Naive thymus-derived CD8-positive, alpha-beta T cell (primary cell): ENCODE measurements at places on chromosomes 11 and 22. TPM values are rescaled to one million over a fixed set of nuclear protein-coding genes. Genes with fewer than 3 reads are reported as not detected.

DNA sequence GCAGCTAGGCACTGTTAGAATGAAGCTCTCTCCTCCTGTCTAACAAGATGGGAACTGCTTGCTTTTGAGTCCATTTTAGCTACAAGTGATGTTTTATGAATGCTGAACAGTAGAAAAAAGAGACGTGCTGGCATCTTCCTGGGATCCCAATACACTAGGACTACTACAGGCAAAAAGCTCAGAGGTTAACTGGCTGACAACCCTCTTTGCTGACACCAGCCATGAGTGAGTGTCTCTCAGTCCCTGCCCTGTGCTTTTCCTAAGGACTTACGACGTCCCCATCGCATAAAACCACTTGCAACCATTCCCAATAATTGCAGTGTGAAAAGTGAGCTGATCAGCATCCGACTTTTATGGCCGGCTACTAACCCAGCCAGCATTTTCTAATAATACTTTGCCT, 213.5 kb downstream of the NTM start:
- DNase-seq, result no peak

DNA sequence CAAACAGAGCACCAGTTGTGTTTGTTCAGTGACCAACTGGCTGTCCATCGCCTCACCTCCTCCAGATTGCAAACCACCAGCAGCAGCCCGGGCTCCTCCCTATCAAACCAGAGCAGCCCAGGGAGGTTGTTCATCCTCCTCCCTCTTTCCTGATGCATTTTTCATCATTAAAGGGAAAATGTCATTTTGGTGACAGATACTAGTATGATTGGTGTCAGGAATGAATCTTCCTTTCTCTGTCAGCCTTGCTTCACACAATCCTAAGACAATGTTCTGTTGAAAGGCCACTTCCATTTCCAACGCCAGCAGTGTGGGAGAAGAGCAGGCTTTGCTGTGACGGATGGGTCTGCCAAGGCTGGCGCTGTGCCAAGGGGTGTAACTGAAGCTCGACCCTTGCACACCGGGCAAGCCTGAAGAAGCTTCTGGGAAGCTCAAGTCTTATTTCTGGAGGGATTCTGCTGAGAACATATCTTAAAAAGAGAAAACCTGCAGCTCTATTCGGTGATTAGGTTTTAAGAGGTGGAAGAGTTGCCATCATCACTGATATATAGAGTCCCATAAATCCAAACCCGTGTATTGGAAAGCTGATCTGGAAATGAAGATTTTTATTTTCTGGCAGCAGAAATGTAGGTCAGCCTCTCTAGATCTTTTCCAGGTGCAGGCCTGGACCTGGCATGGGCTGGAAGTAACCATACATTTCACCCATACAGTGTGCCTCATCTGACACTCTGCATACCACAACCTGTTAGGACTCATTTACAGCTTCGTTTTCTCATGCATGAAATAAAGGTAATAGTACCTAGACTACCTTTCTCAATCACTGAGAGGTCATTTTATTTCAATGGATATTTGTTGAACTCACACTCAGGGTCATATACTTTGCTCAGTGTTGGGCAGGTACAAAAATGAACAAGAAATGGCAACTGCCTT, 524.5 kb downstream of the NTM start:
- DNase-seq, result no peak

The LRRN4CL gene
- not detected for total RNA-seq

GRCh38 chr22:23751441-23751996, 607 bp upstream of the ZNF70 start:
- DNase-seq, result no peak

DNA sequence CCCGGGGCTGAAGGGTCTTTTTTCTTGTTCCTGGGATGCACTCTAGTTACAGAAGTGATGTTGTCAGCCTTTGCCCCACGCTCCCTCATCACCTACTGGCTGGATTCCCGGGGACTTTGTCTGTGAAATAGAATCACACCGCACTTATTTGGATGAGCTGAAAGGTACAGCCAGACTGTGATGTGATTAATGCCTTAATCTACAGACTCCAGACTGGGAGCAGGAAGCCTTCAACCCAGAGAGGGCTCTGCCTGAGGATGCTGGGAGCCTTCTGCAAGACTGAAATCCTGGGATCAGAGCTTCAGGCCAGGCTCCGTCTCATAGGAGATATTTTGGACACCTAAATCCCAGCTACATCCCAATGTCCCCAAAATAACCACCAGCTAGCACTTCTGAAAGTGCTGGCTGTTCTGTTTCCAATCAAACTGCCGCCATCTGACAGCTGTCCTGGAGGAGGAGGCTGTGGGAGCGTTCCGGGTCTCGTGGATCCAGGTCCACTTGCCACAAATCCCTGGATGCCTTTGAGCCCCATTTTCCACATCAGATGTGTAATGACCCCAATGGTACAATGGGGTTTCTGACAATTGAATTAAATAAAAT, 688.5 kb downstream of the TBC1D22A start:
- DNase-seq, result no peak

The CRYBA4 gene
- not detected for total RNA-seq

The PKP3 gene
- total RNA-seq, result 0.16 TPM

DNA sequence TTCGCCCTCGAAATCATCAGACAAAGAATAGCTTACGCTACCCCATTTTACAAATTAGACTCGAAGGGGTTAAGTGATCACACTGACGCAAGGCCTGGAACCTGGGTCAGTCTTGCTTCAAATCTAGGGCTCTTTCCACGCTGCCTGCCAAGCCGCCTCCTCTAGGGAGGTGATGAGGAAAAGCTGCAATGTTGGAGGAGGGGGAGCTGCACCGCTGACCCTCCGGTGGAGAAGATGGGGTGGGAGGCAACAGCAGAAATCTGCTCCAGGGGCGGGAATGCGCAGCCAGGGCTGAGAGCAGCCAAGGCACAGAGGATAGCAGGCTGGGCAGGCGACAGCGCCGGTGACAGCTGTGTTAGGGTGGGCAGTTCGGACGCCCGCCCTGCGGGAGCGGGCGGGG, 595 bp downstream of the SYVN1 start:
- DNase-seq, result no peak

The OR10A6 gene
- total RNA-seq, result not detected

GRCh38 chr11:18063125-18063524, 17.1 kb upstream of the TPH1 start:
- no peak for DNase-seq

The SLC7A4 gene
- 1.3 TPM for total RNA-seq

The SCUBE1 gene
- not detected for total RNA-seq

DNA sequence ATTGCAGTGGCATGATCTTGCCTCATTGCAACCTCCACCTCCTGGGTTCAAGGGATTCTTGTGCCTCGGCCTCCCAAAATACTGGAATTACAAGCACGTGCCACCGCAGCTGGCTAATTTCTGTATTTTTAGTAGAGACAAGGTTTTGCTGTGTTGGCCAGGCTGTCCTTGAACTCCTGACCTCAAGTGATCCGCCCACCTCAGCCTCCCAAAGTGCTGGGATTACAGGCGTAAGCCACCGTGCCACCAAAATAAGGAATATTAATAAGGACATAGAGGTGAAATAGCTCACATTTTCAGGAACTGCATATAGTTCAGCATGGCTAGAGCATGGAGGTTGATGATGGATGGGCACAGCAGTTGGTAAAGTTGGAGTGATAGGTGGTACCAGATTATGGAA, 21.4 kb downstream of the ARHGEF12 start:
- no peak for DNase-seq

DNA sequence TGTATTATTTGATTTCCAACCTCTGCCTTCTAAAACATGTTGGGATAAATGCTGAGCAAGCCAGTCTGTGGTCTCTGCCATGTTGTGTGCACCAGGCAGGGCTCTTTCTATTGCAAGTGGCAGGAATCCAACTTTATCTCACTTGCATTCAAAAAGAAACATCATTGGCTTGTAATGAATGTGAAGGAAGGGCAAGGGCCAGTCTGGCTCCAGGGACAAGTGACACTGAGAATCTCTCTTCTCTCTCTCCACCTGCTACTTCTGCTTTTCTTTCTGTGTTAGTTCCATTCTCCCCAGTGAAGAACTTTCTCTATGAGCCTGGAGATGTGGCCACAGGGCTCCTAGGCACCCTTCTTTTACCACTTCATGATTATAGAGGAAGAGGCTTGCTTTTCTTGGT, 329.9 kb upstream of the NCAM1 start:
- no peak for DNase-seq

DNA sequence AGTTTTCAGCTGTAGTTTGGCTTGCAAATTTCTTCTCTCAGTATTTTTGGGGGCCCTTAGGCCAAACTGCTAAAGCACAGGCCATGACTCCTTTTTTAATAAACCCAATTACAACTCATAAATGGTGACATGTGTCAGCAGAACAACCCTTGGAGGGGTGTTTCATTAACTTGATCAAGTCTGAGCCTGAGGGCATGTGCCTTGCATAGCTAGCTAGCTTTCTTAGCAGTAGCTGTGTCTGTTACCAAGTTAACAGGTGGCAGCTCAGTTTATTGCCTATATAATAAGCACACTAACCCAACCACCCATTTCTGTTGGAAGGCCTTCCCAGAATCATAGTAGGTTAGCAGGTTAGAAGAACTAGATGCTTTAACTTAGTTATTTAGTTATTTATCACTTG, 950.3 kb upstream of the CCDC90B start:
- no peak for DNase-seq

GRCh38 chr11:75760710-75761493, 7.7 kb upstream of the DGAT2 start:
- no peak for DNase-seq

DNA sequence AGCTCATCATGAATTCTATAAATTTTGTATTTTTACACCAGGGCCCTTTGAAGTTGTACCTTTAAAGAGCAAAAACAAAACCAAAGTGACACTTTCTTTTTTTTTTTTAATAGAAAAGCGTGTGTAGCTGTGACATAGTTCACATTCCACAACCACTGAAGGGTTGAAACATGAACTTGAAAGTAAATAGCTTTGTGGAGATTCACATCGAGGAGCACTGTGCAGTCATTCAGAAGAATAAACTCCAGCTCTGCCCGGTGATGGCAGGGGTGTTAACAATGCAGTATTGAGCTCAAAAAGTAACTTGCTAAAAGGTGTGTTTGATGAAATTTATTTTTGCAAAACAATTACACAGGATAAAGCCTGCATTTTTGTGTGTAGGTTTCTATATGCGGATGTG, 1166.2 kb downstream of the TBC1D22A start:
- DNase-seq, result no peak

The FGF3 gene
- total RNA-seq, result not detected

DNA sequence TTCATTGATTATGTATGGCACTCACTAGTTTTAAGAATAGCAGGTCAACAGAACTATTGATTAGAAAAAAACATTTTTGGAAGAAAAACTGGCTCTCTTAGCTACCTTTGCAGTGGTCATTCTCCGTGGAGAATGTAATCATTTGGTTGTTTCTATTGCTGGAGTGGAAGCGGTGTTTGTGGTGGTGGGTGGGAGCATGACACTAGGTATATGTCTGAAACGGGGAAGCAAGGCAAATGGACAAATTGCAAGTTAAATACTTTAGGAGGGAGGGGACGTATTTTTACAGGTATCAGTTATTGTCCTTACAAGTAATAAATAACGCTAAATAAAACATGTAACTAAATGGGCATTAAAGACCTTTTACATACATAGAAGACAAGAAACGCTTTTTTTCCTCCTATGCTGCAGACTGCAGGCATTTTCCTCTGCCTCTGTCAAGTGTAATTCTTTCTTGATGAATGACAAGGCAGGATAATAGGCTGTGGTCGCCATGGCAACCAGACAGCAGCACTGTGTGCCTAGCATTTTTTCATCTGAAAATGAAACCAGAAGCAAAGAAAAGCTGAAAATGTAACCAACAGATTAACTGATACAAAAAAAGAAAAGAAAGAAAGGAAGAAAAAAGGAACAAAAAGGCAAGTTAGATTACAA, 46.2 kb downstream of the BLID start:
- no peak for DNase-seq

The SHANK3 gene
- not detected for total RNA-seq
